ENCODE measurements at places on chromosomes 2 and 18.
A peak's percentile ranks its signal among the peaks of the same experiment; 100 is the strongest.

DNA sequence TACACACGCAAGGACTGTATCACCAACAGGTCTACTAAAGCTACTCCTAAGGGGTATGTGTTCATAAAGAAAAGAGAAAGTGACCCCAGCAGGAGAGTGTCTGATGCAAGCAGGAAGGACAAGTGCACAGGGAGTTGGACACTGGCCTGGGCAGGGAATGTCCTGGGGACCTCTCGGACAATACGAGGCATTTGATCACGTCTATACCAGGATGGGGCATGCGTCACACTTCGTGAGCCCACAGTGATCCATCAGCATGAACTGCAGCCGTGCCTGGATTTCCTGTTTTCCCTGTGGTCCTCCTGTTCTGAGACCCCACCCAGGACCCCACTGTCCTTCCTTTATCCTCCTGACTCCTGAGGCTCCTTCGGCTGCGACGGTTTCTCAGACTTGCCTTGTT is 113.9 kb downstream of the HDAC4 start:
- DNase-seq = no peak

DNA sequence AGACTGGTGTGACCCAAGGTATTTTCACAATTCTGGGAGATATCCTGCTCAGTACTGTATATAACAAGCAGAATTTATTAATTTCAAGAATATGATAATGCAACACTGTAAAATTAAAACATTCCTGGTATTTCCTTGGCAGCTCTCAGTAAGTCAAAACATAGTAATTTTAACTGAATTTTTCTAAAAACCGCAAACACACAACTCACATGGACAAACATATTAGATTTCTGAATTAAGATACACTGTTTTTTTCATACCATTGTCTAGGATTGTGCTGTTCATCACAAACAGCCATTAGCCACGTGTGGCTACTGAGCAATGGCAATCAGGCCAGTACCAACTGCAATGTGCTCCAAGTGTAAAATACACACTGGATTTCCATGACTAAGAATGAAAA is 29.6 kb downstream of the LPIN2 start:
- DNase-seq = no peak

DNA sequence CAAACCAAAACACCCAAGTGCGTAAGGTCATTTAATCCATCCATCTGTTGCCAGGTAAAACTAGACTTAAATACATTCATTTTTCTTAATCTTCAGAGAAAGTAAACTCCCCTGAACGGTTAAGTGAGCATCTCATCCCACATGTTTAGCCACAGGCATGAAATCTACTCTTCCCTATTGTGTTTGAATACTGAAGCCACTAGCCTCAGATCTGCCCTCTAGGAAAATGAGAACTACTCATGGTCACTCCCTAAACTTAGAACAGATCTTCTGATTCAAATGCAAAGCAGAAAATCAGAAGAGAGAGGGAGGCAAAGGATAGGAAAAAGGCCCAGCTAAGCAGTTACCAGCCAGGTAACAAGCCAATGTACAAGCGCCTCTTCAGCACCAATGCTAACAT is 7.1 kb downstream of the TMEM247 start:
- DNase-seq = no peak

DNA sequence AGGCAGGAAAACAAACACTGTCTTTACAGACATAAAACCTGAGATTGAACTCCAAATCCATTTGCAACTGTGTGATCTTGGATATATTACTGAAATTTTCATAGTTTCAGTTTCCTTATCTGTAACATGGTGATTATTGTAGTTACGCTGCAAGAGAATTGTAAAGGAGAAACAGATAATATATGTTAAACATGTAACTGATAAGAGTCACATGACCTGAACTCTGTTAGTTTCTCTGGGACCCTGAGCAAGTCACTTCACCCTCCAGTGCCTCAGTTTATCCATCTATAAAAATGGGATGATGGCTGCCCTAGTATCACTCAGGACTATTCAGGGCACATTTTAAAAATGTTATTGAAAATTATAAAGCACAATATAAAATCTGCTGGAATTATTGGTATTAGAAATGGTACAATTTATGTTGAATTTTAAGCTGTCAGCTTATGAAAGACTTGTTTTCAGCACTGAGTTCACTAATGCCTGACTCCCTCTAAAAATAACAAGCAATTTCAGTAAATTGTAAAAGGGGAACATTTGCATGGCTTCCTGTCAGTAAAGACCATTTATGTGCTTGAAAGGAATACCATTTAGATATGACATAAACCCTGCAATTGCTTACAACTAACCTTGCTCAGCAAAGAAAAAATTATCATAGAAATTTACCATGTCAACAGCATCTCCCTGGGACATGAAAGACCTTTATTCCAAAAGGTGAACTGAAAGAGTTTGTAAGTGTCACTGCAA is 393.5 kb downstream of the RAD51AP2 start:
- no peak for DNase-seq

DNA sequence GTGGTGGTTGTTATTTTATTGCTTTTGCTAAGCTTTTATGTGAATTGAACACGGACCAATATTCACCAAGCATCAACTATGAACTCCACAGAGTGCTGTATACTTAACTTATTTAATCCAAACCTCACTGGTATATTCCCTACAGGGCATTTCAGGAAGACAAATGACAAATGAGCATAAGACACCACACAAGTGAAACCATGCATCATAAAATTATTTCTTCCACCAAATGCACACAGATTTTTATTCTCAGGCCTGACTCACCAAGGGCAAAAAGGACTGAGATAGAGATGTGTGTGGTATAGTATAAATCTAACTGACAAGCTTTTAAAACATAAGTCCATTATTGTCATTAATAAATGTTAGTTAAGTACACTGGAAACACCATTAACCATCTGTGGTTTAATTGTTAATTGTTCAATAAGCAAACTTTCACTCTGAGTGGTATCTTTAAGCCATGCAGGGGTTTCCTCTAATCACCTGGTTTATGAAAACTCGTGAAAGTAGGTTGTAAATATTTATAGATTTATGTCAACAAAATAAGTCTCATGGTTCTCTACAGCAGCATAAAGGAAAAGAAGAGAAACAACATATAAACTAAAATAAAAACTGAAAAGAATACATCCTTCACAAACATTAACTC is 77.6 kb upstream of the CRIM1 start:
- DNase-seq = no peak

DNA sequence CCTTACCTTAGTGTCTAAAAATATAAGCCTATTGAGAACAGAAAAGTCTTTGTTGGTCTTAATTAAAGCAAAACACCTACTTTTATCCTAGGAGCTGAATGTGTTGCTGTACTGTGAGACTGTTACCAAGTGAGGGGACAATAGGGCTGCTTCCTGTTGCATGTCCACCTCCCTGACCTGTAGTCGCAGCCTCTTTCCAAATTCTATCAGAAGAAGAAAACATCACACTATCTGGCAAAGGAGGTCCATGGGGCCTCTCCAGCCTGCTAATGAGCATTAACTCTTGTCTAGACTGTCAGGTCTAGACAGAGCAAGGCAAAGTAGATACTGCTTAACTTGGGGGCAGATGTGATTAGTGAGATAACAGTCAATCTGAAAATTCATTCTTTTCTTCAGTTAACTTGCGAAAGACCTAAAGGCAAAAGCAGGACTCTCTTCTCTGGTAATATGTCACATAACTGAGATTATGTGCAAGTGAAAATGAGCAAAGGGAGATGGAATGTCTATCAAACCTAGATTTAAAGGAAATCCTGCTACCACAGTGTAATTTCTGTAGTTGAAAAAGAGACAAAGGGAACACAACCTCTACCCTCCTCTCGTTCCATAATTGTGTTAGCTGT is 66.9 kb downstream of the CDH20 start:
- no peak for DNase-seq

- DNase-seq = no peak
Observed at GRCh38 chr2:234754126-234754525, 197.7 kb upstream of the SH3BP4 start.

- DNase-seq = no peak
Observed at GRCh38 chr2:44927985-44928482, 13.5 kb upstream of the SIX3 start.

DNA sequence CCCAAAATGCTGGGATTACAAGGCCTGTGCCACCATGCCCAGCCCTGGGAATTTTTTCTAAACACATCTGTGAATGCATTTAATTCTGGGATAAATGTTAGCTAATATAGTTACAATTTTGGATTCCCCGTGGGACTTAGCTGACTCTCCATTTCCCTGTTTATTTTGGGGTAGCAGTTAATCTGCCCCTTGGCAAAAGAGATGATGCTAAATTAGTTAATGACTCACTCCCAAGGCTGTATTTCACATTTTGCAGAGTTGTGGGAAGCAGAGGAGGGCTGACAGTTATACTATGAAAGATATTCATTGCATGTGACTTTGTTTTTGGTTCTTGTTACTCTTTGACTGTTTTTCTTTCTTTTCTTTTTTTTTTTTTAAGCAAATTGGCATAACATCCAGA is 3.2 kb downstream of the MTHFD2 start:
- DNase-seq = no peak

GRCh38 chr2:186746584-186746983 is 52.7 kb downstream of the FAM171B start:
- no peak for DNase-seq

GRCh38 chr2:67159929-67160328 is 237.2 kb upstream of the ETAA1 start:
- DNase-seq = no peak

DNA sequence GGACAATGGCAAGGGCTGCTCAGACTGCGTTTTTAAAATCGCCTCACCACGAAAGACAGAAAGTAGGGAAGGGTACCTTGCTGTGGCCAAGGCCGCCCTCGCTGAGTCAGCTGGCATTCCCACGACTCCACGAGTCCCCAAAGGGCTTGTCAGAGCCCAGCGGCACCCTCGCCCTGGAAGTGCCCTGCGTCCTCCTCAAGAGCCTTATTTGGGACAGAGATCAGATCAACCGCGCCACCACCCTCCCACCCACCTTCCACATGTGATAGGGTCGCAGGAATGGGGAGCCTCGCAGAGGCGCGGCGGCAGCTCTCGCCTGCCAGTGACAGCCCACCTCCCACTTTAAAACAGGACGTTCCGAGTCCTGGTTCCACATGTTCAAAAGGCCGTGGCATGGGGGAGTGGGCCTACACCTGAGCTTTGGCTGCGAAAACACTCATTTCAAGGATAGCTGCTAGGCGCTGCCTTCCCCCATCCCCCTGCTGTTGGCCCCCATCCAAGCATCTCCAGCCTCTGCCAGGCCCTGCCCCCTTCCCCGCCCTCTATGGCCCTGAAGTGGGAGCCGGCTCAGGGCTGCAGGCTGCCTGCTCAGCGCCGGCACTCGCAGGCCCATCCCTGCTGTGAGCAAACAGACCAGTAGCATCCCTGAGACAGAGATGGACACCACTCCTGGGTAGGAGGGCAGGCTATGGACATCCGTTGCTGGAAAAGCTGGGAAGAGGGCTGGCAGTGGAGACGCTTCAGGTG is 38.1 kb upstream of the ARHGEF4 start:
- peak; percentile 74 for DNase-seq

GRCh38 chr18:13440277-13441248 is 222.0 kb downstream of the LDLRAD4 start:
- DNase-seq = peak; percentile 43

- DNase-seq = peak; percentile 78
Observed at GRCh38 chr2:53767405-53768241, at the start of gene CHAC2. Gene CHAC2 (plus strand): TSS chr2:53767804. CDS start chr2:53767887, 83 bp downstream.

DNA sequence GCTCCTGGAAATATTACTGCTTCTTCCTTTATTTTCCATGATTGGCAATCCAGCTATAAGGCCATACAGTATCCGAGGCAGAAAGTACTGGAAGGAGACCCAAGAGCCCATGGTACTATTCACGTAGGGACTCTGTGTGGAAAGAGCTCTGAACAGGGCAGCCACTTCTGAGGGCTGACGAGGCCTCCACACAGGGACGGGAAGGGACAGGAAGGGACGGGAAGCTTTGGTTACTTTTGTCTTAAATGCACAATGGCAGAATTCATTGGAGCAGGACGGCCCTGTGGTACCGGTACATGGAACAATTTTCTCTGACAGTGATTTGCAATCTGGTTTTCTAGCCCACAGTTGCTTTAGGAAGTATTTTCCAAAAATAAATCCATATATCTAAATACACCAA is 102.4 kb downstream of the MBP start:
- no peak for DNase-seq

- DNase-seq = no peak
Observed at GRCh38 chr18:76373297-76373696, 121.7 kb downstream of the ZNF516 start.

- DNase-seq = no peak
Observed at GRCh38 chr2:43518718-43519117, 77.1 kb downstream of the THADA start.

- DNase-seq = no peak
Observed at GRCh38 chr2:2621855-2622254, 290.8 kb upstream of the MYT1L start.

Measured in NCI-H510A treated with DMSO at 0.1 percent for 48 hours (cell line).